ENCODE measurements at places on chromosomes 5 and 9.
A peak's percentile ranks its signal among the peaks of the same experiment; 100 is the strongest.

DNA sequence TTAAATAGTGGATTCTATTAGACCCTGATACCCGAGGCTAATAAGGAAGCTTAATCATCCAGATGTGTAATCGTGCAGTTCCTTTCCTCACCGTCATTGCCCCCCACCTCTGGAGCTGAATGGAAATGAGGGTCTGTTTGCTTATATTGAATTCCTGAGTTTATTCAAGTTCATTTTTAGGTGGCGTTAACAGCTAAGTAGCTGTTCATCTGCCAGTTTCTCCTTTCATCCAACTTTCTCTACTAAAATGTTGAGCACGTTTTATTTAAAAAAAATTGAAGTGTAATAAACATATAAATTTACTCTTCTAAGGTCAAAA lies 291.0 kb downstream of the DOCK8 start:
- no peak for DNase-seq

GRCh38 chr9:3521966-3522365 lies 3.8 kb downstream of the RFX3 start:
- no peak for DNase-seq

DNA sequence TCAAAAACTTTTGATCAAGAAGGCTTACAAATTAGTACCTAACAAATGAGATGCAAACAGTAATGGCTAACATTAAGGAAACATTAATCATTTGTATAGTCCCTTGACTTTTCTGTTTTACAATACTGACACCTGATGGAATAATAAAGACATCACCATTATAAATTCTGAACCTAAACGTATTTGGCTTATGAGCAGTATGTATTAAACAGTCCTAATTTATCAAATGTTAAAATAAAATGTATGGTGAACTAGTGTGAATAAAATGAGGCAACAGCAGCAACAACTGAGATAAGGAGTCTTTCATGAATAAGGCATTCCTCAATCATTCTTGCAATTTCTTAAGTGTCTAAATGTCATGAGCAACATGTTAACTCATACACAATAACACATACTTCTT lies 6.0 kb downstream of the PUM3 start:
- DNase-seq, result no peak

- DNase-seq, result no peak
Observed at GRCh38 chr5:112742424-112742823, 4.7 kb downstream of the APC start.

DNA sequence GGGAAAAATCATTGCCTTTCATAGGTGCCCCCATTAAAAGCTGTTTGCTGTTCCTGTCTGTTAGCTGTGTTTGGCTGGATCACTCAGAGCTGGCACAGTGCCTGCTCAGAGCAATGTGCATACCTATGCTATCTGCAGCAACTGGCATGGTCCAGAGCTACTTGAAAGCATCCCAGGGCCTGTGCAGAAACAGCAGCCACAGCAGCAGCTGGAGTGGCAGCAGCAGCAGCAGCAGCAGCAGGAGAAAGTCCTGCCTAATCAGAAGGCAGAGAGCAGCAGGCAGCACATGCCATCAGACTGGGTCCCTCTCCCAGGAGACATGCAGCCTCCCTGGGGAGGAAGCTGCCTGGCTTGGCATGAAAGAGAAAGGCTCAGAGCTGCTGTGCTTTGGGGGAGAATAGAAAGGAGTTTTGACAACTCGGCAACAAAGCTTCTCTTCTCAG lies 243.8 kb upstream of the WWC1 start:
- DNase-seq, result peak; percentile 10

GRCh38 chr9:86924206-86924605 lies 23.1 kb downstream of the GAS1 start:
- no peak for DNase-seq

GRCh38 chr5:174231956-174232487 lies 186.5 kb downstream of the NSG2 start:
- no peak for DNase-seq

- no peak for DNase-seq
Observed at GRCh38 chr5:66138637-66139317, 5.3 kb upstream of the SREK1 start.

- no peak for DNase-seq
Observed at GRCh38 chr5:19855031-19855430, 133.0 kb downstream of the CDH18 start.

DNA sequence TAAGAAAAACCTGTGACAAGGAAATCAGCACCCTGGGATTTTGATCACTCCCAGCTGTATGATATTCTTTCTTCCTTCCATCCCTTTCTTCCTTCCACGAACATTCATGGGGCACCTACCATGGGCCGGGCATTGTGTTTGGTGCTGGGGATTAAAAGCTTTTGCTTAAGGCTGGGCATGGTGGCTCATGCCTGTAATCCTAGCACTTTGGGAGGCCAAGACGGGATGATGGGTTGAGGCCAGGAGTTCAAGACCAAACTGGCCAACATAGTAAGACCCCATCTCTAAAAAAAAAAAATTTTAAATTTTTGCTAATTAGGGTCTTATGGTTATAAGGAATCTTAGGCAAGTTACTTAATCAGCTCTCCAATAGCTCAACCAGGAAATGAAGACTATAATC lies 48.5 kb upstream of the CLINT1 start:
- DNase-seq, result no peak

DNA sequence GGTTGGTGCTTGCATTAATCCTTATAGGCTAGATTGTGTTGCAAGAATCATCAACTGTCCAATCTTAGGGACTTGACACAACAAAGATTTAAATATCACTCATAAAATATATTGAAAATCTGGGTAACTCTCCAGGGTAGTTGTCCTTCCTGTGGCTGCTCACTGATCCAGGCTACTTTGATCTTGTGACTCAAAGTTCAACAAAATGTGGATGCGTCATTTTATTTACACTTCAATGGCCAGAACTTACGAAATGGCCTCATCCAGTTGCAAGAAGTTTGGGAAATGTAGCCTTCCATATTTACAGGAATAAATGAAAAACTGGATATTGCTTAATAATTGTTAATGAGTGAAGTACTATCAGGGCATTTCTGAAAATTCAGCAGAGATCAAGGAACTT lies 235.5 kb upstream of the ACTBL2 start:
- no peak for DNase-seq

GRCh38 chr9:131810351-131811170 lies 70.7 kb upstream of the RAPGEF1 start:
- DNase-seq, result no peak

GRCh38 chr9:134185536-134186011 lies 21.2 kb upstream of the RNU6ATAC start:
- DNase-seq, result no peak

DNA sequence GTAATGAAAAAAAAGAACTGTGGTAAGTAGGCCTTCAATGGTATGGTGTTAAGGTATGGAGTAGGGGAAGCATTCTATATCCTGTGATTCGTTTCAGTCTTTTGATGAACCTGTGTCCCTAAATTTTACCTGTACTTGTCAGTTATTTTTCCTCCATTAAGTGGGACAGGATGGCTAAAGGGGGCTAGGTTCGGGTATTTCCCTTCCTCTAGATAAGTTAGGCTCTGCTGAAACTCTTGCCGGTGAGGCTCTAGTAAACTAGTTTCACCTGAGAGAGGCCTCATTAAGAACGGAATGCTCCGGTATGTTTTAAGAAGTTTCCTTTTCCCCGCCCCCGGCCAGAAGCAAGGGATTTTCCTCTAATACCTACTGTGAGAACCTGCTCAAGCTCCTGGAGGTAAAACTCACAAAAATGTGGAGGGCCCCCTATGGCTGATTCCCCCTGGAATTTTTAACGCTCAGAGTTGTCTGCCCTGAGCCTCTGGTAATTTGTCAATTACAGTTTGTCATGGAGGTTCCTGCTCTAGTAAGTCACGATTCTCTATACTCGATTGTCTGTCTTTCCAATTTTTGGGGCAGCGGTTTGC lies 87.7 kb downstream of the MACIR start:
- no peak for DNase-seq

DNA sequence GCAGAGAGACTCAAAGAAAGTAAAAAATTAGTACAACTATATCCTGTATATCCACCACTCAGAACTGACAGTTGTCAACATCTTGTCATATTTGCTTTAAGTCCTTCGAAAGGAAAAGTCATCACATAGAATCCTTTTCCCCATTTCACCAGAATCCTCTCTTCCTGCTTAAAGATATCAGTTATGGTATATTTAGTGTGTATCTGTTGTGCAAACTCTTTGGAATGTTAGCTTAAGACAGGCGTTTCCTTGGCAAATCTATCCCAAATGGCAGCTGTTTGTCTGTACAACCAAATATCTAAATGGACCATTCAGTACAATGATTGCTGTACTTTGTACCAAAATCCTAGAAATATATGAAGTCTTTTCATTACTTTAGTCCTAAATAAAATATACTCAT lies 98.5 kb downstream of the ITGA1 start:
- no peak for DNase-seq

DNA sequence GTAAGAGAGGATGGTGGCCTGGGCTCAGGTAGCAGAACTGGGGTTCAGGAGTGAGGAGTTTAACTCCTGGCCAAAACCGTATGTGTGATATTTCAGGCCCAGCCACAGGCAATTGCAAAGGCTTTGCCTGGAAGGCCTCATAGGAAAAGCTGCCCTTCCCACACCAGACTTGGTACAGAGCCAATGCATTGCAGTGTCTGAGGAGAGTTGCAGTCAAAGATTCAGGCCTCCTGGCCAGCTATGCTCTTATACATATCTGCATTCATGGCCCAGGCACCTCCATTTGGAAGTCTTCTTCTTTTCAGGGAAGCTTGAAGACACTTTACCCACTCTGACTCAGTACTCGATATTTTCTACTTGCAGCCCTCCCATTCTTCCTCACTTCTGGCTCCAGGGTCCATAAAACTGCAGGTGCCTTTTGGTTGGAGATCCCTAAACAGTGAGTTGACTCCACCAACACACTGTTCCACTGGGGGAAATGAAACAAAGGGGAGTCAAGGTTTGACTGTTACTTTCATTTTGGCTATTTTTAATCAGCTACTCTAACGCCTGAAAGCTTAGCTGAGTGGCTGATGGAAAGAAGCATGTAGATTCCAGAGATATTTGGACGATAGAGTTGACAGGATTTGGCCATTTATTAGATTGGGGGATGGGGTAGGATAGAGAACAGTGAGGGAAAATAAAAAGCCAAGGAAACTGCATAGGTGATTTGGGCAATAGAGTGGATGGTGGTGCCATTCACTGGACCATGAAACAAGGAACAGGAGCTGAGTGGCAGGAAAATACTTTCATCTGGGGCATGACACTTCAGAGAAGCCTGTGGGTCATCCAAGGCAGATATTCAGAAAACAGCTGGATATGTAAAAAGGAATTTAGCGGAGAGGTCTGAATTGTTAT lies 30.6 kb upstream of the IL33 start:
- no peak for DNase-seq

GRCh38 chr5:74367241-74367733 lies 273.2 kb downstream of the ENC1 start:
- DNase-seq, result no peak

DNA sequence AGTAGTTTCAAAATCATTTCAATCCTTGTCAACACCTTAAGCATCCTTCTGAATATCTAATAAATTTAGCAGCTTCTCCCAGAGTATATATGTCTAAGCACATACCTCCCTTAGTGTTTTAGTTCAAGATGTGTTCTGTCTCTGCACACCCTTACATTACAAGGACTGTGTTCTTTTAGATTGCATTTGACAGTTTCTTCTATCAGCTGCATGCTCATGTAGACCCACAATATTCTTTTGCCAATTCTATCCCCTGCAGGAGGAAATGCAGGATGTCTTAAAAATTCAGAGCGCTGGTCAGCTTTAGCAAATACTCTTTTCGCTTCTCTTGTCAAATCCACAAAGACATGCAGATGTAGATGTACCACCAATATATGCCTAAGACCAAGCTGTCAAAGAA lies 145.8 kb upstream of the SLC30A5 start:
- no peak for DNase-seq

GRCh38 chr5:31449174-31449573 lies 82.7 kb downstream of the DROSHA start:
- DNase-seq, result no peak

DNA sequence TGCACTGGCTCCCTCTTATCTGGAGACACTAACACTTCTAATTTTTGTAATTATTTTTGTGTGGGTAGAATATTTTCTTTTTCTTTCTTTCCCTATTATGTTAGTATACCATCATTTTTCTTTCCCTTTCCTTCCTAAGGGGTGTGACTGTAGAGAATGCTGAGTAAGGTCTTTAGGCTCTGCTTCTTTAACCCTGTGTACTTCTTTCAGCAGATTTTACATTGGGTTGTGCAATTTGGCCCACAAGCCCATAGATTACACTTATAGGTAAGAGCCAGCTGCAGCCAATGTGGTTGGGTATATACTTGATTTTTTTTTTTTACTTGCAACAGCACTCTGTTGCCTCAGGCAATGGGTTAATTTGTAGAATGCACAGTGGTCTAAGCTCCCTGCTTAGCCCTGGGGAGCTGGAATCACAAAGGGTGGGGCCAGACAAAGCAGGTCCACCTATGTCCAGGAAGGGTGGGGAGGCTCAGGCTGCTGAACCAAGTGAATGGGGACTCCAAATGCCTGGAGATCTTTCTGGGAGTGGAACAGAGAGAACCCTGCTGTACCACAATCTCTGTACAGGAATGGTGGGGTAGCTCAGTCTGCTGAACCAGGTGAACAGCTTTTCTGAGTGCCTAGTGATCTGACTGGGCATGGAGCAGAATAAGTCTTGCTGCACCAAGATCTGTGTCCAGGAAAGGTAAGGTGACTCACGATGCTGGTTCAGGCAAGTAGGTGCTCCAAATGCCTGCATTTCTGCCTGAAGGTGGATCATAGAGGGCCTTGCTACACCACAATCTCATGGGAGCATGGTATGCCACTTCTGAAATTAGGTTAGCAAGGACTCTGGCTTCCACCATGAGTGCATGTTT lies 64.9 kb downstream of the SLC25A46 start:
- DNase-seq, result no peak

GRCh38 chr9:16869131-16869881 lies 1.2 kb downstream of the BNC2 start:
- no peak for DNase-seq

DNA sequence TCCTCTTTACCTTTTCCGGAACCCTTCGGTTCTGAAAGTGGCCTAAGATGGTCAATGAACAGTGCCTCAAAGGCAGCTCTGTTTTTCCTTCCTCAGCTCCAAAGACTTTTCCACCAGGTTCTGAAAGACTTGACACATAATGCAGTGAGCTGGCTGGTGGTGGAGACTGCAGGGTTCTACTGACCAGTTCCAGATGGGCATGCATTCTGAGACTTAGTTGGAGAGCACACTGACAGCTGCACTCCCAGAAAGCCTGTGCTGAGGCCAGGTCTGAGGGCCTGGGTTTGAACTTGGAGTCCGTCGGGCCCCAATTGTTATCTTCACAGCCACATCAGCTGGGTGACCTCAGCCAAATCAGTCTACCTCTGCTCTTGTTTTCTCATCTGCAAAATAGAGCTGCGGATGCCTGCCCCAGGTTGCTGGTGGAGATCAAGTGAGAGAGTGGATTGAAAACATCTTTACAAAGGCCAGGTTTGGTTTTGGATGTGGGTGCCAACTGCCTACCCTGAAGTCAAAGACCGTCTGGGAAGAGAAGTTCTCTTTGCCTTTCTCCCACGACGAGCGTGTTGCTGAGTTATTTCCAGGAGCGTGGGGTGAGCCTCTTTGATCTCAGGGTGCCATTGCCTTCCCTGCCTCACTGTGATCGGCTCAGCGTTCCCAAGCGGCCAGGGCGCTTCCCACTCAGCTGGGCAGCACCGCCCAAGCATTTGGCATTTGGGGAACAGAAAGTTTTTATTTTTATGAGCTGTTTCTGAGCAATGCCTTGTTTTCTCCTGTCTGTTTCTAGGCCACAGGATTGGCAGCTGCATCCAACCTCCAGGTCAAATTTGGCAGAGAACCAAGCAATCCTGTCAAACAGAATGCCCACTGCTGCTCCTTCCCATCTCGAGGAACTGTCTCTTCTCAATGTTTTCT lies 54.9 kb downstream of the RAD23B start:
- no peak for DNase-seq

Measured in HTR-8/SVneo (cell line).